ENCODE measurements at places on chromosomes 6 and 20. TPM values are rescaled to one million over a fixed set of nuclear protein-coding genes. Genes with fewer than 3 reads are reported as not detected.
A peak's percentile ranks its signal among the peaks of the same experiment; 100 is the strongest.

GRCh38 chr6:158086054-158086503 lies 82.0 kb downstream of the SERAC1 start:
- DNase-seq, result no peak

GRCh38 chr6:108419934-108420609 lies 125.2 kb downstream of the AFG1L start:
- no peak for DNase-seq

- DNase-seq, result peak; percentile 50
Measured at GRCh38 chr6:16199804-16200203, 38.6 kb upstream of the GMPR start.

DNA sequence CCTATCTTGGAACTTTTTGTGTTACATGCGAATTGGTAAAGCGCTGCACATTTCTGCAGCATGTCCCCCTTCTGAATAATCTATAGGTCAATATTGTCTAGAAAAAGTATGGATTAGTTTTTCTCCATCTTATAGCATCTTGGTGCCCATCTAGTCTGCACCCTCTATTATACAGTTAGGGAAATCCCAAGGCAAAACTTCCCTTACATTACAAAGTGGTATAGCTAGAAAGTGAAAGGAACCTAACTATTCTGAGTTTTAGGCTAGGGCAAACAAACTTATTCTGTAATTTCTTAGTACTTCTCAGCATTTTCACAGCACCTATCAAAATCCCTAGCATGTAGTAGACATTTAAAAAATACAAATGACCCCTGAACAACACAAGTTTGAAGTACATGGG lies 133.5 kb upstream of the CCDC28A start:
- DNase-seq, result no peak

- no peak for DNase-seq
Measured at GRCh38 chr6:29487660-29488059, at the start of gene MAS1L. Gene MAS1L (minus strand): TSS chr6:29487956. CDS start chr6:29487902, 54 bp downstream.

GRCh38 chr6:169397684-169398083 lies 144.0 kb upstream of the THBS2 start:
- DNase-seq, result no peak

- no peak for DNase-seq
Measured at GRCh38 chr6:106748547-106749207, 119.3 kb downstream of the QRSL1 start.

- DNase-seq, result peak; percentile 19
Measured at GRCh38 chr6:1930356-1930755, 315.0 kb downstream of the GMDS start.

- no peak for DNase-seq
Measured at GRCh38 chr6:82073484-82073883, 174.1 kb downstream of the IBTK start.

- no peak for DNase-seq
Measured at GRCh38 chr20:5969348-5969935, 19.0 kb downstream of the MCM8 start.

GRCh38 chr20:62359043-62359490 lies 8.0 kb downstream of the LAMA5 start:
- no peak for DNase-seq

DNA sequence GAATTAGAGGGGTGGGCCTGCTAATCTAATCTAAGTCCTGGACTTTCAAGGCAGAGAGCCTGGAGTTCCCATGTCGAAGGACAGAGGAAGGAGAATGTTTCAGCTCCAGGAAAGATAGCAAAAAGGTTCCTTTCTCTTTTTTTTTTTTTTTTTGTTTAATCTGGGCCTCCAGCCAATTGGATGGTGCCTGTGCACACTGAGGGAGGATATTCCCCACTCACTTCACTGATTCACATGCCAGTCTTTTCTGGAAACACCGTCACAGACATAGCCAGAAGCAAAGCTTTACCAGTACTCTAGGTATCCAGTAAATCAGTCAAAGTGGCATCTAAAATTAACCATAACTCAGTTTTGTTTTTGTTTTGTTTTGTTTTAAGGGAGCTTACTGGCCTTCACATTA lies 721.1 kb downstream of the TENT5A start:
- DNase-seq, result peak; percentile 8

- DNase-seq, result no peak
Measured at GRCh38 chr20:38447251-38447661, 12.1 kb upstream of the SNHG17 start.

GRCh38 chr6:110509617-110510241 lies 33.3 kb upstream of the SLC22A16 start:
- DNase-seq, result no peak

DNA sequence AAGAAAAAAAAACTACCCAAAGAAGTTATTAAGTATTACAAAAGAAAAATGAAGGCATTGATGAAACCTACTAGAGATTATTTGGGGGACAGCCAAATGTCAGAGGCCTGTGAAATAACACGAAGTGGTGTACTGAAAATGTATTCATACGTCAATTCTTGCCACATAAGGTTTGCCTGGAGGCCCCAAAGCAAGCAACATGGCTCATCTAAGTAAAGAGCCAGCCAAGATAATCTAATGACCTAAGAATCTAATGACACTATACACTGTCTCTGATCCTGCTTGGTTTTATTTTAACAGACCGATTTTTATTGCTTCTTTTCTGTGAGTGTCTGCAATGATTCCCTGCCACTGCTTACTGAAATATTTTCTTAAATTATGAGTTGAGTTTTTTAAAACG lies 34.7 kb downstream of the FILIP1 start:
- no peak for DNase-seq

TINAG gene
- total RNA-seq, result not detected

SLC16A10 gene
- total RNA-seq, result 3.7 TPM

FAM50B gene
- not detected for total RNA-seq

POM121L2 gene
- not detected for total RNA-seq

CD40 gene
- total RNA-seq, result not detected

SIRPA gene
- total RNA-seq, result 16.7 TPM

COL11A2 gene
- total RNA-seq, result 10.4 TPM
